ENCODE measurements at places on chromosomes 5 and 9. TPM values are rescaled to one million over a fixed set of nuclear protein-coding genes. Genes with fewer than 3 reads are reported as not detected.
A peak's percentile ranks its signal among the peaks of the same experiment; 100 is the strongest.

The OTP gene
- not detected for total RNA-seq

GRCh38 chr9:25677301-25678146 lies 720 bp downstream of the TUSC1 start:
- no peaks in the 10 kb centered on the region for H3K36me3 ChIP-seq
- no peak for DNase-seq
- H3K4me3 ChIP-seq, result peak overlapping the region; percentile 49
- H3K27ac ChIP-seq, result no peak overlapping the region

DNA sequence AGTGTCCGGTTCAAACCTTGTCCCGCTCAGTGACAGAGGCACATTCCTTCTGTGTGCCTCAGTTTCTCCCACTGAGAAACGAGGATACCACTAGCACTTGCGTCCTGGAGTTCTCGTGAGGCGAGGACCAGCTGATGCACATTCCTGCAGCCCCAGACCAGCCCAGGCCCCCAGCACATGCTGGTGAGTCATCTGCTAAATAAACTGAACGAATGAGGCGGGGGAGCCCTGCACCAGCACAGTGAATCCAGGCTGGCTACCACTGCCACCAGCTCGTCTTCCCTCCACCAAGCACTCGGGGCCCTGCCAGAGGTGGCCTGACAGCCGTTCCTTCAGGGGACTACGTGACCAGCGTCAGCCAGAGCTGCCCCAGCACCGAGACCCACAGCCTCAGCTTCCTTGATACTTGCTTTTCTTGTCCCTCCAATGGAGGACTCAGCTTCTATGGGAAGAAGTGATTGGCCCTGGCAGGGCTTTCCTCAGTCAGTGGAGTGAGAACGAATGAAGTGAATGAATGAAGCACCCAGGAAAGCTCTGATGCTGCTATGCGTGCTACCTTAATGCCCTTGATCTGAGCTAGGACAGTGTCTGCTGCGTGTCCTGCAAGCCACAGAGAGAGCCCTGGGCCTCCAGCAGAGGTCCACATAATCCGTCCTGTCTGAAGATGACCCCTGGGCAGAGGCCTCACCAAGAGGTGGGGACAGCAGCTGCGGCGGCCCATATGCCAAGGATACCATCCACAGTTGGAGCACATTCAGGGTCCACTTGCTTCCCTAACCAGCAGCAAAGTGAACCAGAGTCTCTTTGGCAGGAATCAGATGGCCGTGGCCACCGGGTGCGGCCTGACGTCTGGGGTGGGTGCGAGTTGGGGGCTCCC lies 13.5 kb upstream of the BARX1 start:
- no peak overlapping the region for H3K4me3 ChIP-seq
- DNase-seq, result no peak
- no peaks in the 10 kb centered on the region for H3K4me1 ChIP-seq
- H3K27ac ChIP-seq, result no peak overlapping the region
- H3K36me3 ChIP-seq, result no peaks in the 10 kb centered on the region
- no peaks in the 10 kb centered on the region for H3K27me3 ChIP-seq

The TRIM36 gene
- 16.5 TPM for total RNA-seq

- H3K27ac ChIP-seq, result 0 out of 2 replicates have a peak overlapping the region, but pooled peaks have one; percentile 33
- H3K4me1 ChIP-seq, result peaks cover 36% of the 10 kb centered on the region
- DNase-seq, result no peak
- no peak overlapping the region for H3K4me3 ChIP-seq
Observed at GRCh38 chr5:150510460-150511263, 2.7 kb downstream of the NDST1 start.

DNA sequence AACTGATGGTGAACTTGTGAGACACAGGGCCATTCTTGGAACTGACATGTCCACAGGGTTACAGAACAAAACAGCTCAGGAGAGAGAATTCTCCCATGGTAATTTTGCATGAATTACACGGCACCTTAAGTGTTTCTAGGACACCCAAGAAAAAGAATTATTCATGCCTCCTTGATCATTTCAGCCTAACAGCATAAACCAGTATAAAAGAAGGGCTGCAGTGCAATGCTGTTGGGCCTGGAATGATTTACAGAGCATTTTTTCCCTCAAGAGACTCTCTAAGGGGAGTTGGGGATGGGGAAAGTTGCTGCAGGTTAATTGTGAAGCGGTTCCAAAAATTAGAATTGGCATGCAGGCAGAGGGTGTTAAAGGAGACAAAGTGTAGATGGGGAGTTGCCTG lies 136.4 kb upstream of the FBXL7 start:
- H3K27ac ChIP-seq, result no peak overlapping the region
- no peak for DNase-seq
- no peaks in the 10 kb centered on the region for H3K36me3 ChIP-seq
- H3K27me3 ChIP-seq, result no peaks in the 10 kb centered on the region

- no peaks in the 10 kb centered on the region for H3K4me1 ChIP-seq
- H3K36me3 ChIP-seq, result no peaks in the 10 kb centered on the region
- DNase-seq, result no peak
- no peak overlapping the region for H3K4me3 ChIP-seq
- no peak overlapping the region for H3K27ac ChIP-seq
- no peaks in the 10 kb centered on the region for H3K27me3 ChIP-seq
Observed at GRCh38 chr5:22780756-22781155, 72.4 kb downstream of the CDH12 start.

The TMC1 gene
- total RNA-seq, result 0.95 TPM

The WNT8A gene
- 0.27 TPM for total RNA-seq

DNA sequence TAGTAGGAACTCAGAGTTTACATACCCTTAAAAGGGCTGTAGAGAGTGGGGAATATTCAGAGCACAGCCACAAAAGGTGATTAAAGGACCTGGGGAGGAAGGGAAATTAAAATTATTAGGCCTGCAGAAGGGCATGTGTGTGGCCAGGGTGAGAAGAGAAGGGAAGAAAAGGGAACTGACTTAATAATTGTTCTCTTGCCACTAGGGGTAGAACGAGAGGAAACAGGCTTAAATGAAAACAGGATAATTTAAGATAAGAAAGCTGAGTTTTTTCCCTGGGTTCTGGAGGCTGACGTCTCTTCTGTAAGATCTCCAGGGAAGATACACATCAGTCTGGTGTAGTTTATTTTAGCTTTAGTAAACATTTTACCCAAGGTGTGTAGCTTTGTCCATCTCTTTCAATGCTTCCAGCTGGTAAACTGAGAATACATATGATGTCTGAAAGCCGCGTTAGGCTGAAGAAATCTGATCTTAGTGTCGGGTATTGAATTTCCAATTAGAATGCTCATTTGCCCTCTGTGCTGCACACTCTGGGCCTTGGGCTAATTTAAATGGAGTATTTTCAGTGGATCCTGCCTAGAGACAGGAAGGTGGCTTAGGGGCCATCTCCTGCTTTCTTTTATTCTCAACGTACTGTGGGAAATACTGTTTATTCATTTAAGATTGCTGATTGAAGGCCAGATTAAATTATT lies 416.8 kb downstream of the TMEM38B start:
- no peak overlapping the region for H3K27ac ChIP-seq
- no peaks in the 10 kb centered on the region for H3K27me3 ChIP-seq
- no peak overlapping the region for H3K4me3 ChIP-seq
- H3K4me1 ChIP-seq, result no peaks in the 10 kb centered on the region

- H3K27ac ChIP-seq, result no peak overlapping the region
- no peaks in the 10 kb centered on the region for H3K4me1 ChIP-seq
- H3K27me3 ChIP-seq, result no peaks in the 10 kb centered on the region
- no peak for DNase-seq
- no peaks in the 10 kb centered on the region for H3K36me3 ChIP-seq
Observed at GRCh38 chr9:70805949-70806348, 315.5 kb downstream of the TRPM3 start.

DNA sequence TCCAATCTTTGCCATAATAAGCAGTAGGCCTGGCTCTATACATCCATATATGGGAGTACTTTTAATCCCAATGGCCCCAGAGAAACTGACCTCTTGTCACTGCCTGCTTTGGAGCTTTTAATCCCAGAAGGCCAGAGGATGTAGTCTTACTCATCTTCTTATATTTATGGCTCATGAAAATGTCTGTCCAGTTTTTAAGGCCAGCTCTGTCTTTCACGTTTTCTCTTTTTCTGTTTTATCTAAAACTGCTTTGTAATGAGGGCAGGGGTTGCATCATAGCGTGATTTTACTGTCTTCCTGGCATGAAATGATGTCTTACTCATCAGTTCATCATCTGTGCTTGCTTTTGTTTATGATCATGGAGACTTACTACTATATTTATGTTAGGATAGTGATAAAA lies 1094.9 kb downstream of the MAT2B start:
- H3K27me3 ChIP-seq, result no peaks in the 10 kb centered on the region
- H3K36me3 ChIP-seq, result no peaks in the 10 kb centered on the region
- no peak for DNase-seq
- H3K27ac ChIP-seq, result no peak overlapping the region

DNA sequence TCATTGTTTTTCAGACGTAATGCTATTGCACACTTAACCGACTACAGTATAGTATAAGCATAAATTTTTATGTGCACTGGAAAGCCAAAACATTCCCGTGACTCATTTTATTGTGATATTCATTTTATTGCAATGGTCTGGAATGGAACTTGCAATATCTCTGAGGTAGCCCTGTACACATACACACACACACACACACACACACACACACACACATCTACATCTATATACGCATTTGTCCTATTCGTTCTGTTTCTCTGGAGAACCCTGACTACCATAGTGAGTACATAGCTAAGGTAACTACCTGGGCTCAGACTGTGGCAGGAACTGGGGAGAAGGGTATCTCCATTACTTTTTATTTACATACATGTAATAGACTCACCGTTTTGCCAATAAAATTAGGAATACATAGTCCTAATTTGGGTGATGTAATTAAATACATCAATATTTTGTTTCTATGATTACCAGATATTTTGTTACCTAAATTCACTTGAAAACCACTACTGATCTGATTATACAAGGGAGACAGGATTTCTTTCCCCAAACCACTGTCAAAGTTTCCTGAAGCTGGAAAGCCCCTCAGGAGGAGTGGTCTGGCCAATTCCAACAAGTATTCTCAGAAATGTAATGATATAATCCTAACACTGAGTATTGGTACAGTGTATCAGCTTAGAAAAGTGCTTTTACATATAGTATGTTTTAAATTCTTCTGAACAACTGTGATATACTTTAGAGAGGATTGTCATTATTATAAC lies 74.0 kb upstream of the PLPP1 start:
- DNase-seq, result no peak
- H3K4me1 ChIP-seq, result peaks cover 2% of the 10 kb centered on the region
- no peak overlapping the region for H3K4me3 ChIP-seq
- no peaks in the 10 kb centered on the region for H3K36me3 ChIP-seq

DNA sequence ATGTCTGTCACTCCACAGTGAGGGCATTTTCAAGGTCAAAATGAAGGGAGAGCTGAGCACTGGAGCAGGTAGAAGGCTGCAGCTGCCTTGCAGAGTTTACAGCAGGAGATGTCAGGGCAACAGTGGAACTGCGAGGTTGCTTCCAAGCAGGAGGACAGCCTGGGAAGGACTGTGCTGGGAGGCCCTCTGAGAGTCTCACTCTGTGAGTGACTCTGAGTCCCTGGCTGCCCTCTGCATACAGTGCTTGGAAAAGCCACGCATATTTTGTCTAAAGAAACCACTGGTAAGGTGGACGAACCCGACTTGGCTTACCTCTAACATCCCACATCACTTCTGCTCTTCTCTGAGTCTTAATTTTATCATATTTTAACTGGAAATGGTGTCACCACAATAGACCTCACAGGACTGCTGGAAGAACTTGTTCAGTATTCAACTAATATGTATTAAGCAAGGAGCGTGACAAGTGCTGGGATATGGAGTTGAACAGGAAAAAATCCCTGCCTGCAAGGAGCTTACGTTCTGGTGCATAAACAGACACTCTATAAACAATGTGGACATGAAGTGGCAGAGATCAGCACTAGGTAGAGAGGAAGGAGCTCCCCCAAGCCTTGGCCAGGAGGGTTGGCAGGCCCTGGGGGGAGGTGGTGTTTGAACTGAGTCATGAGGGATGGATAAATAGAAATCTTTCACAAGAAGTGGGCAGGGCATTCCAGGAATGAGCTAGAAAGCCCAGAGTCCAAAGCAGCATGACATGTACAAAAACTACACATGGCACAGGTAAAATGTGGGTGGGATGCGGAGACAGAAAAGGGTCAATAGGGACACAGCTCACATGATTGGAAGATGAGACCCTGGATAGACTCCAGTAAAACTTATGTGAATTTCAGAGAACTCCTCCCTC lies 64.0 kb upstream of the FOXE1 start:
- no peak overlapping the region for H3K27ac ChIP-seq
- no peak overlapping the region for H3K4me3 ChIP-seq
- H3K27me3 ChIP-seq, result no peaks in the 10 kb centered on the region
- no peak for DNase-seq
- H3K4me1 ChIP-seq, result no peaks in the 10 kb centered on the region

- H3K36me3 ChIP-seq, result no peaks in the 10 kb centered on the region
- peaks cover 4% of the 10 kb centered on the region for H3K4me1 ChIP-seq
- no peaks in the 10 kb centered on the region for H3K27me3 ChIP-seq
- H3K27ac ChIP-seq, result no peak overlapping the region
- H3K4me3 ChIP-seq, result no peak overlapping the region
- no peak for DNase-seq
Observed at GRCh38 chr5:145543968-145544367, 291.2 kb downstream of the PRELID2 start.

GRCh38 chr9:22158927-22159346 lies 149.8 kb upstream of the CDKN2B start:
- no peaks in the 10 kb centered on the region for H3K4me1 ChIP-seq
- H3K36me3 ChIP-seq, result no peaks in the 10 kb centered on the region
- DNase-seq, result no peak
- H3K27ac ChIP-seq, result no peak overlapping the region
- no peak overlapping the region for H3K4me3 ChIP-seq
- H3K27me3 ChIP-seq, result no peaks in the 10 kb centered on the region

The PCDHA1 gene
- total RNA-seq, result 0.50 TPM

GRCh38 chr9:134537951-134538641 lies 103.5 kb upstream of the COL5A1 start:
- no peaks in the 10 kb centered on the region for H3K4me1 ChIP-seq
- DNase-seq, result no peak
- H3K36me3 ChIP-seq, result no peaks in the 10 kb centered on the region
- no peak overlapping the region for H3K4me3 ChIP-seq

- no peaks in the 10 kb centered on the region for H3K36me3 ChIP-seq
- H3K4me1 ChIP-seq, result no peaks in the 10 kb centered on the region
- no peak overlapping the region for H3K27ac ChIP-seq
- H3K27me3 ChIP-seq, result no peaks in the 10 kb centered on the region
- peak; percentile 76 for DNase-seq
Observed at GRCh38 chr9:84140535-84141101, 160.0 kb downstream of the RMI1 start.

DNA sequence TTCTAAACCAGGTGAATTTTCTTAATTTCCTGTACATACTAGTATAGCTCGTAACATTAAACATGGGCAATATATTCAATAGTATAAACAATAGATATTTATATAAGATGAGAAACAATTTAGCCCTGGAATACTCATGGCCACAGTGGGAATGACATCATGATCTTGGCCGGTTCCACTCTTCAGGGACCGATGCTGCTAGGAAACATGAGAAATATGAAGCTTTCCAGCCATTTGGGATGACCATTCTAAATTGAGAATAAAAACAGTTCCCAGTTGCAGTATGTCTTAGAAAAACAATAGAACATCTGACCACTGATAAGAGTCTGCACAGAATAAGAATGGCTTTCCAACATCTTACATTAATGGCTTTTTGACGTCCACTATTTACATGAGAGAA lies 33.3 kb upstream of the SLCO6A1 start:
- H3K27ac ChIP-seq, result no peak overlapping the region
- no peaks in the 10 kb centered on the region for H3K4me1 ChIP-seq
- H3K4me3 ChIP-seq, result no peak overlapping the region
- H3K27me3 ChIP-seq, result no peaks in the 10 kb centered on the region
- DNase-seq, result no peak

GRCh38 chr5:42951293-42951840 lies 88.8 kb downstream of the ANXA2R start:
- H3K27me3 ChIP-seq, result no peaks in the 10 kb centered on the region
- no peak for DNase-seq
- H3K4me1 ChIP-seq, result no peaks in the 10 kb centered on the region
- no peak overlapping the region for H3K4me3 ChIP-seq
- H3K27ac ChIP-seq, result no peak overlapping the region
- H3K36me3 ChIP-seq, result no peaks in the 10 kb centered on the region
